ENCODE measurements at places on chromosomes 11 and 22.
A peak's percentile ranks its signal among the peaks of the same experiment; 100 is the strongest.

- DNase-seq, result no peak
These were observed 76.4 kb upstream of the MYOD1 start for GRCh38 chr11:17642980-17643379.

DNA sequence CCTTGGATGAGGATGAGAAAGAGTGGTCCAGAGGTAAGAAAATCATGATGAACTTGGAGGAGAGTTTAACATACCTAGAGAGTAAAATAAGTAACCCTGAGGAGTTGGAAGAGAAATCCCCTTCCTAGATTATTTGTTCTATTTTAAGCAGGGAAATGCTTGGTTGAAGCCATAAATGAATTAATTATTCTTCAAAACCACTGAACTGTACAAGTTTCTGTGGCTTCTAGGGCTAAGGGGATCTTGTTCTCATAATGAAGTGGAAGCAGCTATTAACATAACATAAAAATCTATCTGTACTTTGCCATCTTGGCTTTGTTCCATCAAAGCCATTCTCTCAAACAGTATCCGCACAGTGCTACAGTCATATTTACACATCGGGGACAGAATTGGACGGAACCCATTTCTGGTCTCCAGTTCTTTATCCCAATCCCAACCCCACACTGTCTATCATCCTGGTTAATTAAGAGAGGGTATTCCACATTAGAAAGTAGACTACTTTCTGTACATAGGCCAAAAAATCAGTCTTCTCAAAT, 14.5 kb upstream of the ARHGAP42 start:
- no peak for DNase-seq

DNA sequence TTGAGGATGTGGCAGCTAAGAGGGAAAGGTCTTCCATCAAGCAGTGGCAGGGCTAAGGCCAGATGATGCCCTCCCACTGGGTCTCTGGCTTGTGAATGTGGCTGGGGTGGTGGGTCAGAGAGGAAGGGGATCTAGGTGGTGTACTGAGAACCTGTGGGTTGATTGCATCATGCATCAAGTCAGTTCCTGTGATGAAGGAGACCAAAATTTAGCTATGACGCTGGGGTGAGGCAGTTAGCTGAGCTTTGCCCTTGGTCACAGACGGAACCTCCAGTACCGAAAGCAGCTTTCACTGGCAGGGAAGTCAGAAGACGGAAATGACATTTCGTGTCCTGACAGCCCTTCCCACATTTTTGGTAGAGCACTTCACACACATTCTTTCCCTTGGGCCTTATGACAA, 20.7 kb downstream of the ATG16L2 start:
- DNase-seq, result no peak

GRCh38 chr11:70091638-70092037, 13.5 kb downstream of the ANO1 start:
- DNase-seq, result peak; percentile 56

DNA sequence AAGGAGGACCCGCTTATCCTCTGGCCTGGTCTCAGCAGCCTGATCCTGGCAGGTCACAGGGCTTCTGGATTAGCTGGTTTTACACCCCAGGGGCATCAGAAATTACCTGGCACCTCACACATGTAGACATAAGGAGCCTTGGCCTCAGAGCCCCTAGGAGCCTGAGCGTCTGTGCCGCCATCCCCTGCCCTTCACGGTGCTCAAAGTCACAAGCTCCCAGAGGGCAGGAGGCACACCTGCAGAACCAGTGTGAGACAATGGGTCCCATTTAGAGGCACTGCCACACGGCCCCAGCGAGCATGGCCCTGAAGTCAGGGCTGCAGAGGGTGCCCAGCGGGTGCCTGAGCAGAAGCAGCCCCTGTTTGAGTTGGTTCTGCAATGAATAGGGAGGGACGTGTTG, 3.9 kb downstream of the DGKZ start:
- DNase-seq, result no peak

- no peak for DNase-seq
These were observed 107.3 kb downstream of the FCHSD2 start for GRCh38 chr11:73034777-73035176.

- no peak for DNase-seq
These were observed 108.5 kb downstream of the TP53I11 start for GRCh38 chr11:44842220-44842619.

GRCh38 chr11:64762277-64762673, 2.5 kb upstream of the PYGM start:
- no peak for DNase-seq

DNA sequence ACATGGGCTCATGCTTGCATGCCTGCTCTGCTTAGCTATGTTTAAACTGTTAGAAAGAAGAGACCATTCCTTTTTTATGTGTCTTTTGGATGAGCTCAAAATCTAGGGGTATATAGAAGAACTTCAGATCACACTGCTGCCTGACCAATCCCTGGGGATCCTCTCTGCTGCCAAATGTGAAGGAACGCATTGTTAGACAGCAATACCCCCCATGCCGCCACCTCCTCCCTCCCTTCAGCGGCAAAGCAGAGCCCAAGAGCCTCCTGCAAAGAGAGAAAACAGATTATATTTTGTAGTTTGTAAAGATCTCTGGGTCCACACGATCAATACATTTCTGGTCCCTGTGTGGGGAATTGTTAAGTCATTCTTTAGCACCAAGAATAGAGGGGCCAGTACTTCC, 677.6 kb downstream of the NTM start:
- no peak for DNase-seq

DNA sequence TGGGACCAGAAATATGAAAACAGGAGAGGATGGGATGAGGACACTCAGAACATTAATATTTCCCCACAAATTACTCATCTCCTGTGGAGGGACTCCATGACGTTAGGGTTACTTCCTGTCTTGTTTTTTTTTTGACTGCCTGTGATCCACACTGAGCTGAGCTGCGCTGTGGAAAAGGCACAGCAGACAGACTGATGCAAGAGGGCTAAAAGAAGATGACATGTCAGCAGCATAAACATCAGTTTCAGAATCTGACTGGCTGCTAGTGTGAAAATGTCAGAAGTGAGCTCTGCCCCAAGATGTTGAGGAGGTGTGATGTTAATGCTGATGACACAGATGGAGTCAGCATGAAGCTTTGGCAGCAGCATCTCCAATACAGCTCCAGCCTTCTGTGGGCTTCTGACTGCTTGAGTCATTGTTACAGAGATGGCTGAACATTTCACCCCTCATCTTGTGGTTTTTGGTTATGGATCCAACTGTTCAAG, 286.8 kb downstream of the BLID start:
- no peak for DNase-seq

- no peak for DNase-seq
These were observed 10.9 kb downstream of the RELA start for GRCh38 chr11:65651589-65652510.

- DNase-seq, result no peak
These were observed 9.1 kb upstream of the SREBF2 start for GRCh38 chr22:41823797-41824196.

All from NCI-H524 treated with DMSO at 0.1 percent for 48 hours (cell line).